ENCODE measurements at places on chromosomes 11 and 22. TPM values are rescaled to one million over a fixed set of nuclear protein-coding genes. Genes with fewer than 3 reads are reported as not detected.

The LINC01488 gene
- total RNA-seq: not detected

DNA sequence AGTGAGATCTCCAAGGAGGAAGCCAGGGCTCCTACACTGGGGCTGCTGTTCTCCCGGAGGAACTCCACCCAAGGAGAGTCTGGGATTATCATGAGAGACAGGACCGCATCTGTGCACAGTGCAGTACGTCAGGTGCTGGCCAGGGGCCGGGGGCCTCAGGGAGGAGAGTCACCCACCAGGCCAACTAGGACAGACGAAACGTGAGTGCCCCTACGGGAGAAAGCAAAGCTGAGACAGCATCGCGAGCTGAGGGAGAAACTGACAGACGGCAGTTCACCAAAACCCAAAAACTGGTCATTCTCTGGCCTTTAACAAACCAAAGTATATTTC lies 273.4 kb downstream of the BRD1 start:
- no peaks in the 10 kb centered on the region for H3K36me3 ChIP-seq
- peaks cover 6% of the 10 kb centered on the region for H3K4me1 ChIP-seq
- H3K27ac ChIP-seq: no peak overlapping the region
- H3K4me3 ChIP-seq: no peak overlapping the region
- DNase-seq: peak; percentile 41
- no peaks in the 10 kb centered on the region for H3K27me3 ChIP-seq

The TAGLN gene
- total RNA-seq: 105 TPM

The BRSK2 gene
- total RNA-seq: 0.30 TPM

DNA sequence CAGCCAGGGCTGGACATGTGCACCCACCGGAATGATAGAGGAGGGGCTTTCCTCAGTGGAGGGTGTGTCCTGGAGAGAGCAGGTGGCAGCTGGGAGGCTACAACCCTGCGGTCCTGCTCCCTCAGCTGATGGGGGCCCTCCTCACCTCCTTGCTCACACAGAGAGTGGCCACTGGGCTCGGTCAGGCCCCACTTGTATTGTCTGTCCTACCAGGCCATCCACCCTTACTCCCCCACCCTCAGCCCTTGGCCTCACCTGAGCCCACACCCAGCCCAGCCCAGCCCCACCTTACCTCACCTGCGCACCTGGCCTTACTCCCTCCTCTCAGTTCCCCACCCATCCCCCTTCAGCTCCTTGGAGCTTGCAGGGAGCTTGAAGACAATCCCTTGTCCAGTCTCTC lies 3.1 kb downstream of the TRPM5 start:
- H3K4me1 ChIP-seq: peaks cover 4% of the 10 kb centered on the region
- no peak for DNase-seq
- H3K4me3 ChIP-seq: no peak overlapping the region
- H3K27ac ChIP-seq: no peak overlapping the region
- no peaks in the 10 kb centered on the region for H3K36me3 ChIP-seq

DNA sequence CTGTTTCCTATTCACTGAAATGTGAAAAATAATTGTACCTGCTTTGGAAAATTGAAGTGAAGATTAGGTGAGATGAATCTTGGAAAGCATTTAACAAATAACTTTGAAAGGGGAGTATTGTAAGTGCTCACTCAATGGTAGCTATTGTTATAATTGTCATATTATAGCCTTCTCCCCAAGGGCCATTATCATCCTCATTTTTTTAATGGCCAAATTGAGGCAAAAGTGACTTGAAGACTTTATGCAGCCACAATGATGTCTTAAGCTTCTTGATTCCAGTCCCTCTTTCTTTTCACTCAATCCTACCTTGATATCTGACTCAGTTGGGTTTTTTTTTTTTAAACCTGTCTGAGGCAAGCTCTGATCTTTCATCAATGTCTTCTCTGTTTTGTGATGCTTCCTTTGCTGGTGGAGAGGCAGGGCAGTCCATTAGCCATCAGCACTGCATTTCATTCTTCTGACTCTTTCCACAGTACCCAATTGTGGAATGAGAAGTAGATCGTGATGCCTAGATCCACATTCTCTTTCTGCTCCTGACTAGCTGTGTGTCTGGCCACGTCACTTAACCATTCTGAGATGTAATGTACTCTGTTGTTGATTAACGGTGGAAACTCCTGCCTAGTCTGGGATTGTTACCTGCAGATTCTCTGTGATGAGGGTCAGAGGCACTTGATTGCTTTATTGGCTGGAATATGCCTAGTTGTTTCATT lies 101.4 kb downstream of the DBX1 start:
- H3K4me1 ChIP-seq: no peaks in the 10 kb centered on the region
- no peaks in the 10 kb centered on the region for H3K27me3 ChIP-seq
- no peak for DNase-seq
- no peak overlapping the region for H3K4me3 ChIP-seq
- no peak overlapping the region for H3K27ac ChIP-seq

The MS4A12 gene
- not detected for total RNA-seq

The MUC5AC gene
- 7.3 TPM for total RNA-seq

GRCh38 chr11:60880643-60881282 lies 13.4 kb downstream of the ZP1 start:
- H3K36me3 ChIP-seq: peaks cover 9% of the 10 kb centered on the region
- no peak overlapping the region for H3K4me3 ChIP-seq
- H3K27me3 ChIP-seq: no peaks in the 10 kb centered on the region
- no peak overlapping the region for H3K27ac ChIP-seq
- DNase-seq: no peak

- H3K36me3 ChIP-seq: peaks cover 10% of the 10 kb centered on the region
- no peak for DNase-seq
- H3K27ac ChIP-seq: peak overlapping the region; percentile 62
- H3K27me3 ChIP-seq: no peaks in the 10 kb centered on the region
These were observed 15.5 kb downstream of the SLC43A1 start for GRCh38 chr11:57499983-57500461.

GRCh38 chr11:3849297-3849874 lies 6.1 kb upstream of the STIM1 start:
- H3K27me3 ChIP-seq: no peaks in the 10 kb centered on the region
- no peaks in the 10 kb centered on the region for H3K36me3 ChIP-seq
- H3K27ac ChIP-seq: no peak overlapping the region
- DNase-seq: no peak

DNA sequence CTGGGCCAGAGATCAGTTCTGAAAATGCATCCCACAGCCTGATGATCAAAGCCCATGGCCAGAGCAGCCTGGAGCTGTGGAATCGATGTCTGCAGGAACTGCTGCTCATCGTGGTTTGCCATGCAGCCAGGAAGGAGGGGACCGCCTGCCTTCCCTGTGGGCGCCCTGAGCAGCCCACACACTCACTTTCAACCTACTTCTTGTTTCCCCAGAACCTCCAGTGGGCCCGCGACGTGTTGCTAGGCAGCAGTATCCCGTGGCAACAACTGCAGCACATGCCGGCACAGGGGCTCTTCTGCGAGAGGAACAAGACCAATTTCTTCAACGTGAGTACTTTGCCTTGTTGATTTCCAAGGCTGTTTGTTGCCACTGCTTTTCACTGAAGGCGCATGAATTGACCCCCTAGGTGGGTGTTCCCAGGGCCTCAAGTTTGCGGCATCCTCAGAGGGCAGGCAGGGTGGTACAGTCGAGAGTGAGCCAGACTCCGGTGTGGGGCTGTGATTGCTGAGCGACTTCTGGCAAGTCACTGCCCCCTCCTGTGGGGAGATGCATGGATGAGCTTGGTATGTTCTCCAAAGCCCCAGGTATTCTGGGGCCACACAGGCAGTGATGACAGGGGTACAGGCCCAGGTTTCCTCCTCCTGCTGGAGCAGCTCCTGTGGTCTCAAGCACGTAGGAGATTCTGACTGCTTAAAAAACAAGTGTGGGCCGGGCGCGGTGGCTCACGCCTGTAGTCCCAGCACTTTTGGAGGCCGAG lies 47.0 kb upstream of the SUSD2 start:
- H3K27ac ChIP-seq: peak overlapping the region; percentile 10
- H3K4me3 ChIP-seq: no peak overlapping the region
- DNase-seq: peak; percentile 70
- H3K4me1 ChIP-seq: peaks cover 20% of the 10 kb centered on the region
- H3K36me3 ChIP-seq: peaks cover 55% of the 10 kb centered on the region

DNA sequence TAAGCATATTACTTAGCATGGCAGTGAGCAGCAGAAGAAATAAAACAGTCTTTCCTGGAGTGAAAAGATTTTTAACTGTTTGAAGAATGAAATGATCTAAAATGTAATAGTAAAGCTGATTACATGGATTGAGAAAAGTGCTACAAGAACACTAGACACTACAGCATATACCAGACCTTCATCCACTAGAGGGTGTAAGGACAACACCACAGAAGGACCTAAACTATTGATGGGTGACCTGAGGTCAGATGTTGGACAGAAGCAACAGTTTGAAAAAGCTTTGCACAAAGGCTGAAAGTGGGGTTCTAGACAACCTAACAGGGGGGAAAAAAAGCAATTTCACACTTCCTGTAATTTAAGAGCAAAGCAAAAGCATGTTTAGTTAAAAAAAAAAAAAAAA lies 97.7 kb downstream of the RBFOX2 start:
- H3K4me1 ChIP-seq: no peaks in the 10 kb centered on the region
- H3K27ac ChIP-seq: no peak overlapping the region
- H3K4me3 ChIP-seq: no peak overlapping the region
- no peak for DNase-seq
- H3K27me3 ChIP-seq: no peaks in the 10 kb centered on the region

GRCh38 chr11:90134478-90135003 lies at the start of gene NAALAD2:
TSS of gene NAALAD2 (plus strand) at chr11:90134663. CDS start at chr11:90134759, 96 bp downstream.
- peaks cover 12% of the 10 kb centered on the region for H3K4me1 ChIP-seq
- no peak within 1 kb of the TSS for H3K4me3 ChIP-seq
- DNase-seq: peak; percentile 63

The LRRC55 gene
- total RNA-seq: not detected

GRCh38 chr11:128940156-128940555 lies 2.5 kb downstream of the TP53AIP1 start:
- no peaks in the 10 kb centered on the region for H3K27me3 ChIP-seq
- no peak for DNase-seq
- H3K4me3 ChIP-seq: no peak overlapping the region
- no peaks in the 10 kb centered on the region for H3K36me3 ChIP-seq

DNA sequence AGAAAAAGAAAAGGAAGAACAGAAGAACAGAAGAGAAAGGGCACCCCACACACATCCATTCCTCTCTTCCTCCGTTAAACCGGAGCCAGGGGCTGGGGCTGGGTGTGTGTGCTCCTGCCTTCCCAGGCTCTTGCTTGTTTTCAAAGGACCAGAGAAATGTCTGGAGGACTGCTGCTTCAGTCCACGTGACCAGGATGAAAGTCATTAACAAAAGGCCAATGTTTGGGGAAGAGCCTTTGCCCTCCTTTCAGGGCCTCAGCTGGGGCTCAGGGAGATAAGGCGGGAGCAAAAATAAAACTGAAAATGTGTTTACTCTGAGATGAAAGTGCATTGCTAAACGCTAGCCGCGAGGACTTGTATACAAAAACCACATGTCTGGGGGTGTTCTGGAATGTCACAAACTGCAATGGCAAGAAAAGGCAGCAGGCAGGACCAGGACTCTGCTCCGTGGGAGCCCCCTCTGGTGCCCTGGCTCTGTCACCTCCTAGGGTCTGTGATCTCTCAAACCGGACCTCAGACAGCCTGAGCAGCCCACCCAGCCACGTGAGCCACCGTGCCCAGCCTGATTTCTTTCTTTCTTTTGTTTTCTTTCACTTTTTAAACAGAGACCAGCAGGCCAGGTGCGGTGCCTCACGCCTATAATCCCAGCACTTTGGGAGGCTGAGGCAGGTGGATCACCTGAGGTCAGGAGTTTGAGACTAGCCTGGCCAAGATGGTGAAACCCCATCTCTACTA lies 31.6 kb upstream of the MYH9 start:
- peak; percentile 60 for DNase-seq
- H3K36me3 ChIP-seq: no peaks in the 10 kb centered on the region
- H3K4me3 ChIP-seq: no peak overlapping the region
- H3K4me1 ChIP-seq: peaks cover 14% of the 10 kb centered on the region
- no peaks in the 10 kb centered on the region for H3K27me3 ChIP-seq
- H3K27ac ChIP-seq: peak overlapping the region; percentile 83

GRCh38 chr11:36241497-36241896 lies 47.7 kb downstream of the COMMD9 start:
- H3K36me3 ChIP-seq: no peaks in the 10 kb centered on the region
- no peaks in the 10 kb centered on the region for H3K4me1 ChIP-seq
- no peak overlapping the region for H3K27ac ChIP-seq
- H3K4me3 ChIP-seq: no peak overlapping the region

GRCh38 chr11:62190011-62190410 lies at the start of gene SCGB1D1:
TSS of gene SCGB1D1 (plus strand) at chr11:62190216. CDS start at chr11:62190285, 69 bp downstream.
- H3K27ac ChIP-seq: no peak within 1 kb of the TSS
- no peak within 1 kb of the TSS for H3K4me3 ChIP-seq
- no peaks in the 10 kb centered on the region for H3K27me3 ChIP-seq
- no peaks in the 10 kb centered on the region for H3K36me3 ChIP-seq
- no peaks in the 10 kb centered on the region for H3K4me1 ChIP-seq

The PHETA2 gene
- 7.3 TPM for total RNA-seq

DNA sequence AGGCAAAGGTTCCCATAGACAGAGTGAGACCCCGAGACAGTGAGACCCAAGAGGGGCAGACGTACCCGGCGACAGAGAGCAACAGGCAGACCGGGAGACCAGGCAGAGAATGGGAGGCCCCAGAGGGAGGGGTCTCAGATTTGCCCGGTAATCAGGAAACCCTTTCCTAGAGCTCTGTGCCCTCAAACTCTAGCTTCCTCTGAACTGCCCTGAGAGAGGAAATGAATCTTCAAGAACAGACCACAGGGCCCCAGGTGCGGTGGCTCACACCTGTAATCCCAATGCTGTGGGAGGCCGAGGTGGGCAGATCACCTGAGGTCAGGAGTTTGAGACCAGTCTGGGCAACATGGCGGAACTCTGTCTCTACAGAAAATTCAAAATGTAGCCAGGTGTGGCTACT lies 47.7 kb downstream of the RPUSD4 start:
- H3K27ac ChIP-seq: no peak overlapping the region
- H3K4me1 ChIP-seq: no peaks in the 10 kb centered on the region
- H3K27me3 ChIP-seq: no peaks in the 10 kb centered on the region
- H3K4me3 ChIP-seq: no peak overlapping the region
- no peak for DNase-seq
- H3K36me3 ChIP-seq: no peaks in the 10 kb centered on the region

The FUT4 gene
- 6.8 TPM for total RNA-seq

The OR8U1 gene
- not detected for total RNA-seq

DNA sequence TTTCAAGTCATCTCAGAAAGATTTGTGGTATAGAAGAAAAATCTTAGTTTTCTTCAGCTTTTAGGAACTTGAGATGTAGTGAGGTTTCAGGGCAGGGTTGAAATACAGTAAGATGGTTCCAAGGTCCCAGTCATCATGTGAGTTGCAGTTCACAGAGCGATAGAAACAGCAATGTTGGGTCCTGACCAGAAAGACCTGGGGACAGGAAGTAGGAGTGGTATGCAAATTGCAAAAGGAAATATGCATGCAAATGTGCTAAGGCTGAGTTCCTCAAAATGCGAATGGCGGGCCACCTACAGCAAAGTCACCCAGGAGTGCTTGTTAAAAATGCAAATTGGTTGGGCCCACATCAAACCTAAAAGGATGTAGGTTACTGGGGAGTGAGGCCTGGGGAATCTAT lies 1032.7 kb upstream of the TENM4 start:
- no peaks in the 10 kb centered on the region for H3K27me3 ChIP-seq
- no peak overlapping the region for H3K4me3 ChIP-seq
- DNase-seq: no peak
- no peak overlapping the region for H3K27ac ChIP-seq
- H3K4me1 ChIP-seq: no peaks in the 10 kb centered on the region

The YPEL4 gene
- total RNA-seq: 2.6 TPM

All from upper lobe of left lung (tissue), 6 donors.